ENCODE measurements at places on chromosomes 2 and 18.
A peak's percentile ranks its signal among the peaks of the same experiment; 100 is the strongest.

DNA sequence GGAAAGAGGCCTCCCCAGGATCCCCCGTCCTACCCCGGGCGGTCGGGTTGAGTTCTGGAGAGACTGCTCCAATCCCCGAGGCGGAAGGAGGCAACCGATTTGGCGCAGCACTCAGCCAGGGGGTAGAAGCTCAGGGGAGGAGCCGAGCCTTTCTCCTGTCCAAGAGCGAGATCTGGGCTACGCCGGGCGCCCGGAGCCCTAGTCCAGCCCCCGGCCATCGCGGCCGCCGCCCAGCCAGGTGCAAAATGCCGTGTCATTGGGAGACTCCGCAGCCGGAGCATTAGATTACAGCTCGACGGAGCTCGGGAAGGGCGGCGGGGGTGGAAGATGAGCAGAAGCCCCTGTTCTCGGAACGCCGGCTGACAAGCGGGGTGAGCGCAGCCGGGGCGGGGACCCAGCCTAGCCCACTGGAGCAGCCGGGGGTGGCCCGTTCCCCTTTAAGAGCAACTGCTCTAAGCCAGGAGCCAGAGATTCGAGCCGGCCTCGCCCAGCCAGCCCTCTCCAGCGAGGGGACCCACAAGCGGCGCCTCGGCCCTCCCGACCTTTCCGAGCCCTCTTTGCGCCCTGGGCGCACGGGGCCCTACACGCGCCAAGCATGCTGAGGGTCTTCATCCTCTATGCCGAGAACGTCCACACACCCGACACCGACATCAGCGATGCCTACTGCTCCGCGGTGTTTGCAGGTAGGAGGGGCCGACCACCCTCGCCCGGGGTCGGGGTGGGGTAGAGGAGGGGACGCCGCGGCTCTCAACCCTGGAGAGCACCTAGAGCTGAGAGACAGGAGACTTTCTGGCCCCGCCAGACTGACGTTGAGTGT is at the start of gene DYSF:
Gene DYSF, plus strand, starts transcription at position 158 of the 817 bp plus-strand sequence.
- DNase-seq = no peak

- no peak for DNase-seq
These were observed 72.4 kb upstream of the TNP1 start for GRCh38 chr2:216932113-216932862.

- no peak for DNase-seq
These were observed 13.4 kb downstream of the FMNL2 start for GRCh38 chr2:152348388-152348787.

DNA sequence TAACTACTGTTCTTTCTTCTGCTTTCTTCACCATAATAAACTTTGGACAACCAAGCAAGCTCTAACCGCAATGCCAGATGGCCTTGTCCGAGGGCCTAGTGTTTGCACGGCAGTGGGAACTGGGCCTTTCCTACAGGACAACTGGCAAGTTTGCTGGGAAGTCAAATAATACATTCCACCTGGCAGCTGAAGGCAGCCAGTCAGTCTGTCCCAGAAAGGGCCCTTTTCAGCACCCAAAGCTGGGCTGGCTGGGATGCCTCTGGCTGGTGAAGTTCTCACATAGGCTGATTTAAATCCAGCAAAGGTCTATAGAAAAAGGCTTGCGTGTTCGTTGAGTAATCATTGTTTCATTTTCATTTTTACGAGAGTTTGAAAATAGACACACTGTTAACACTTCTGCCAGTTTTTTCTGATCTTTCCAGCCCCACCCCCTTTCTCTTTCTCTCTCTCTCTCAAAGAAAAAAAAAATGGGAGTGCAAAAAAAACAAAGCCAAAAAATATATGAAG is 110.0 kb upstream of the EPAS1 start:
- DNase-seq = no peak

GRCh38 chr18:12934454-12935071 is 13.2 kb upstream of the SEH1L start:
- peak; percentile 54 for DNase-seq

DNA sequence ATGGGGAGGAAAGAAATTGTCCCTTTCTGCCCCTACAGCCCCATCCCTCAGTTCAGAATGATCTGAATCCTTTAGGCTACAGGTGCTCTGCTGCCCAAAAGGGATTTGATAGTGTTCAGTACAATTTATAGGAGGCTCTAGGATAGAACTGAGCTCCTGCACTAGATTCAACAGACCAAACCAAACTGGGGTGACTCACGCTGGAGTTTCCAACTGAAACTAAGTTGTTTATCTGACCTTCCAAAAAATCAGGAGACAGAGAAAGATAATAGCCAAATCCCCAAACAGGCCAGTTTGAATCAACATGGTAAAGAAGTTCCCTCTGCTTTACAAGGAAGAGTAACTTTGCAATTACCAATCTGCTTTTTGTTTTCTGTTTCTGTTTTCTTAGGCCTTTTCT is 72.7 kb upstream of the MBOAT2 start:
- DNase-seq = no peak

- no peak for DNase-seq
These were observed 85.6 kb downstream of the PRKCE start for GRCh38 chr2:45736757-45737704.

DNA sequence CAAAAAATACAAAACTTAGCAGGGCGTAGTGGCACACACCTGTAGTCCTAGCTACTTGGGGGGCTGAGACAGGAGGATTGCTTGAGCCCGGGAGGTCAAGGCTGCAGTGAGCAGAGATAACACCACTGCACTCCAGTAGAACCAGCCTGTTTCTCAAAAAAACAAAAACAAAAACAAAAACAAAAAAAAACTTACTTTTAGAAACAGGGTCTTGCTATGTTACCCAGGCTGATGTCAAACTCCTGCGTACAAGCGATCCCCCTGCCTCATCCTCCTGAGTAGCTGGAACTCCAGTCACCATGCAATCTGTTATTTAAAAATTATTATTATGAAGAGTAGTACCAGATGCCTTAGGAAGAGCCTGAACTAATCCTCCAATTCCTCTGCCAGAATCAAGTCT is 35.0 kb upstream of the GLI2 start:
- DNase-seq = no peak

GRCh38 chr2:165544897-165545296 is 75.4 kb downstream of the CSRNP3 start:
- no peak for DNase-seq

DNA sequence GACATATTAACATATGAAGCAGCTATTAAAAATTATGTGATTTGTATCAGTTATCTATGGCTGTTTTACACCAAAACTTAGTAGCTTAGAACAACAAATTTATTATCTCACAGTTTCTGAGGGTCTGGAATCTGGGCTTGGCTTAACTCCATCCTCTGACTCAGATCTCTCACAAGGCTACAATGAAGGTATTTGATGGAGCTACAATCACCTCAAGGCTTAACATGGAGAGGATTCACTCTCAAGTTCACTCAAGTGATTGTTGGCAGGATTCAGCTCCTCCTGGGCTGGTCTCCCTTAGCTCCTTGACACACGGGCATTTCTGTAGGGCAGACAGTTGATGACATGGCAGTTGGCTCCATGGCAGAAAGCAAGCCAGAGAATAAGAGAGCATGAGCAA is 133.0 kb upstream of the SLC14A2 start:
- no peak for DNase-seq

- DNase-seq = no peak
These were observed 61.0 kb downstream of the GRB14 start for GRCh38 chr2:164560181-164560792.

GRCh38 chr2:229124136-229124535 is 147.0 kb downstream of the PID1 start:
- no peak for DNase-seq
